Neural progenitor cell (in vitro differentiated cells): ENCODE measurements at places on chromosomes 3 and 15. TPM values are rescaled to one million over a fixed set of nuclear protein-coding genes. Genes with fewer than 3 reads are reported as not detected.

The NAALADL2 gene
- 7.3 and 11.5 TPM in 2 replicates for total RNA-seq

The FSTL1 gene
- 280 and 327 TPM in 2 replicates for total RNA-seq

The GRIP2 gene
- 0.25 TPM in 1 of 2 replicates, not detected in the other for total RNA-seq

The FEZF2 gene
- total RNA-seq = 7.6 and 9.1 TPM in 2 replicates

The EPHB1 gene
- 8.8 and 9.1 TPM in 2 replicates for total RNA-seq

The THAP10 gene
- total RNA-seq = 8.0 and 8.6 TPM in 2 replicates

The GOLGA8M gene
- total RNA-seq = not detected in 2 replicates

The KIF23 gene
- 115 and 193 TPM in 2 replicates for total RNA-seq
